Activated T-helper 1 cell treated with anti-CD3 and anti-CD28 coated beads, Interleukin-2, amount 50 U/mL, for 16 hours (primary cell): ENCODE measurements at places on chromosomes 3 and 15.

DNA sequence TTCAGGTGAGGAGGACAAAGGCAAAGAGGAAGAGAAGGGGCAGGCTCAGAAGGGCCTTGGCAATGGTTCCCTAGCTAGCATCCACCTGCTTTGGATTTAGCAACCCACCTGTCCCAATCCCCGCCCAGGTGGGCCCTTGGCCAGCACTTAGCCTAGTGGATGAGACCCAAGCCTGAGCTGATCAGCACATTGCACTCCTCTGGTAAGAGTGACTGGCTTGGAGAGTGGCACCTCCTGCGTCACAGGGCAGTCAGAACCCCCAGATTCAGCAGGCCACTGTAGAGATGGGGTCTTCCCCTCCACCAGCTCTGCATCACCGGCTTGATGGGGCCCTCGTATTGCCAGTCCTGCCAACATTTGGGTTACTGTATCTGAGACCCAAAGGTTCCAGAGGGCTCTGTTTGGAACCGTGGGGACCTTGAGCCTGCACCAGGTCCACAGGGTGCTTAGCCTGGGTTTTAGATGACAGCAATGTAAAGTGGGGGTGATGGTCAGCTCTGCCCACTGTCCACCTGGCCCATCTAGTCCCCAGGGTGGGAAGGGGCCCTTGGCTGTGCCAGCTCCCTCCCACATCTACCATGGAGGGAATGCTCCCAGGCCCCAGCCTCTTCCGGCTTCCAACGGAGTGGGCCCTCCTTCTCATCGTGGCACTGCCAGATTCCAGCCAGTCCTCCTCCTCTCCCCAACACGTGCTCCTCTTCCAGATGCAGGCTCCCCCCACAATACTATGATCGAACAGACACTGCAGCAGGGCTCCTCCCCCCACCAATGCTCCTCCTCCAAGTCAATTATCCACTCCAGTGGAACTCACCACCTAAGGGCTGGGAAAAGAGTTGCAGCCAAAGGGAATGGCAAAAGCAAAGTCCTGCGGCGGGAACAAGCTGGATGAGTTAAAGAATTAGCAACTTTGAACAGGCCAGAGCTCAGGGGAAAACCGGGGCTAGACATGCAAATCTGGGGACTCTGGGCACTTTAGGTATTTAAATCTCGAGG is 45.7 kb downstream of the LHFPL4 start:
- DNase-seq = no peak

DNA sequence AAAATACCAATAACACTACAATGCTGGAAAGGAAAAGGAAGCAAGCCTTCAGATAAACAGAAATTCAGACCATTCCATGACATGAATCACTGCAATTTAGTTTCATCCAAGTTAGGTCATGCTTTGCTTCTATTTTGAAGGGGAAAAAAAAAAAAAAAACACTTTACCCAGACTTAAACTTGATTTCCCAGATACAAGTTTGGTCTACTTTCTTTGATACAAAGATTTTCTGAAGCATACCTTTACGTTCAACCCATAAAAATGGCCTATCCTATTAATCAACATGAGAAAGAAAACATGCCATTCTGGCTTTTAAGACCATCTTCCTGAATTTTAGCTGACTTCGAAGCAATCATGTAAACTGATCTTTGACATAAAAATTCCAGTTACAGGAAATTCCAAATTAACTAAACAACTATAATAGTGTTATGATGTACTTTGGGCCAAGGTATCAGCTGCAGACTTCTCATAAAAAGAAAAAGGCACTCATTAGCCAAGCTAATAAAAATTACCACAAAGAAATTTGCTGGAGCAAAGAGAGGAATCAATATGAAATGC is 12.6 kb downstream of the OSBPL10 start:
- no peak for DNase-seq

DNA sequence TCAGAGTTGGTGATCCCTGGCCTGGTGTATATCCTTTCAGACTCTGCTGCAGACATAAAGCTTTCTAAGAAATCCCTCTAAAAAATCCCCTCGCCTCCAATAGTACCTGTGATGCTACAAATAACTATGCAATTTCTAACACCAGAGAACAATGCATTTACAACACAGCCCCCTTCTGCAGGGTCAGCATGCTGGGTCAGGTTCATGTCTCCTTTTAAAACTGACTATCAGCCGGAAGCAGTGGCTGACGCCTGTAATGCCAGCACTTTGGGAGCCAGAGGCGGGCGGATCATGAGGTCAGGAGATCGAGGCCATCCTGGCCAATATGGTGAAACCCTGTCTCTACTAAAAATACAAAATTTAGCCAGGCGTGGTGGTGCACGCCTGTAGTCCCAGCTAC is 77.0 kb upstream of the SPATA12 start:
- DNase-seq = no peak

DNA sequence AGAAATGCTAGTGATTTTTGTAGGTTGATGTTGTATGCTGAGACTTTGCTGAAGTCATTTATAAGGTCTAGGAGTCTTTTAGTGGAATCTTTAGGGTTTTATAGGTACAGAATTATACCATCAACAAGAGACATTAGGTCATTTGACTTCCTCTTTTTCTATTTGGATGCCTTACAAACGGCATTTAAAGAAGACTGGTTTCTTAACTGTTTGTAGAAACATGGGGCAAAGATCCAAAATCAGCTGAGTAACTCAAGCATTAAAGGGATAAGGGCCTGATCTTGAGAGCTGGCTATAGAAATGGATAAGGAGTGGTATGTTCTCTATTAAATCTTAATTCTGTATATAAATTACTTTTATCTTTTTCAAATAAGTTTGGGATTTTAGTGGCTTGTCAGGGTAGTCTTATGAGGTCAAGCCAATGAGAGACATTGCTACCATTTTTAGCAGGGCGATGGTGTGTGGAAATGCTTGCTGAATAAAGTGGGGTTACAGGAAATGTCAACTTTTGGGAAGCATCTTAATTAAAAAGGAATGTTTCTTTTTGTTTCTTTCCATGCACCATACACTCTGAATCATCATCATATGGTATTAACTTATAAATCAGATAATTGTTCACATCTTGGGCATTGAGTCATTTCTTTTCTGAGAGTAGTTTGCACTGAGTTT is 197.7 kb upstream of the GBE1 start:
- DNase-seq = no peak

DNA sequence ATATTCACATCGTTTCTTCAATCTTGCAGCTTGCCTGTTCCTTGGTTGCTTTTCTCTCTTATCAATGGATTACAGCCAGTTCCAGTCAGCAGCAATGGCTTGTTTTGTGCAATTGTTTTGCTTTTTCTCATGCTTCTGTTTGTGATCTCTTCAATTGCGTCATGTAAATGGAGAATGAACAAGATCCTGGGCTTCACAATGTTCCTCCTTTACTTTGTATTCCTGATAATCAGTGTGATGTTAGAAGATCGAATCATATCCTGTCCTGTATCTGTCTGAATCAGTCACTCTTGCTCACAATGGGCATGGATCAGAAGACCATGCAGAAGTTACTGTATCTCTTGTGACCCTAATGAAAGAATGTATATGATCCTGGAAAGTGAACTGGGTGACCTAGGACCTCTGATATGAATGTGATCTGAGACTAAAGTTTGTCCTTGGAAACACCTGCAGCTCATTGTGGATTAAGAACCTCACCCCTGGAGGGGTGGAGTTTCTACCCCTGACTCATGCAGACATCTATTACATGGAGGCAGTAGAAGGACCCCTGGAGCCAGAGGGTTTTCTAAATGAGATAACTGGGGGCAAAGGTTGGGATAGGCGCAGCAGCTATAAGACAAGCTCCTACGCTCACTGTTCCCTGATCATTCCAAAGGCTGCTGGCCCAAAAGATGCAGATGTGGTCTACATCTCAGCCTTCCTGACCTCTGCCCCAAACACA is 32.2 kb downstream of the SLC24A1 start:
- DNase-seq = no peak

DNA sequence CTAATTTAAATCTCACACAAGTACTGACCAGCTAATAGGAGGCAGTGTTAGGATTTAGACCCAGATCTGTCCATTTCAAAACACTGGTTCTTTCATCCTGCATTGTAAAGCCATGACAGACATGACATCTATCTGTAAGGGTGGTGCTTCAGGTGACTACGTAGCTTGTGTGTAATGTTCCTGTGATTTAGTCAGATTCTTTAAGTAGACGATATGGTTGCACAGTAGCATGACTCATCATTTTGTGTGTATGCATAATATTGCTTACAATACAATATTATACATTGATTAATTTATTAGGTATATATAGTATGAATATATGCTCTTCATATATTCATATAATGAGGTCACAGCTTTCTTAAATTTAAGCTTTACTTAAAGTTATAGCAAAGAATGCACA is 628.5 kb downstream of the GRM7 start:
- no peak for DNase-seq

DNA sequence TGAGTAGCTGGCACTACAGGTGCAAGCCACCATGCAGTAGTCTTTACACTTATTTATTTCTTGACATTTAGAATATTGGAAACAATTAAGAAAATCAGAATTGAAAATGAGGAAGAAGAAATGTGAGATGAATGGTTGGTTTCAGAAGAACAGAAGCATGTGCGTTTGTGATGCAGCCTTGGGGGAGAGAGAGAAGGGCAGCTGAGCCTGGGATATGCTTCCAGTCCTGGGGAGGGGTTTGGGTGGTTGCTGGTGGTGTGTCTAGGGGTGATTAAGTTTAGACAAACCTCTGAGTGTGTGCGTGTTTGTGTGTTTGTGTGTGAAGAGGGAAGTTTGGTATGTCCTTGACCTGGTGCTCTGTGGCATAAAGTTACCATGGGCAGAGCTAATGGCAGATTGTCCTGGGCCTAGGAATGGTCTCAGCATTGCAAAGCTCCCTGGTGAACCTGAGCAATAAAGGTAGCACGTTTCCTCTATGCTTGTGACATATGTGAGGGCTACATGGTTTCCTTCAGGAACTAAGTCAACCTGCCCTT is 35.6 kb downstream of the CTSH start:
- no peak for DNase-seq

DNA sequence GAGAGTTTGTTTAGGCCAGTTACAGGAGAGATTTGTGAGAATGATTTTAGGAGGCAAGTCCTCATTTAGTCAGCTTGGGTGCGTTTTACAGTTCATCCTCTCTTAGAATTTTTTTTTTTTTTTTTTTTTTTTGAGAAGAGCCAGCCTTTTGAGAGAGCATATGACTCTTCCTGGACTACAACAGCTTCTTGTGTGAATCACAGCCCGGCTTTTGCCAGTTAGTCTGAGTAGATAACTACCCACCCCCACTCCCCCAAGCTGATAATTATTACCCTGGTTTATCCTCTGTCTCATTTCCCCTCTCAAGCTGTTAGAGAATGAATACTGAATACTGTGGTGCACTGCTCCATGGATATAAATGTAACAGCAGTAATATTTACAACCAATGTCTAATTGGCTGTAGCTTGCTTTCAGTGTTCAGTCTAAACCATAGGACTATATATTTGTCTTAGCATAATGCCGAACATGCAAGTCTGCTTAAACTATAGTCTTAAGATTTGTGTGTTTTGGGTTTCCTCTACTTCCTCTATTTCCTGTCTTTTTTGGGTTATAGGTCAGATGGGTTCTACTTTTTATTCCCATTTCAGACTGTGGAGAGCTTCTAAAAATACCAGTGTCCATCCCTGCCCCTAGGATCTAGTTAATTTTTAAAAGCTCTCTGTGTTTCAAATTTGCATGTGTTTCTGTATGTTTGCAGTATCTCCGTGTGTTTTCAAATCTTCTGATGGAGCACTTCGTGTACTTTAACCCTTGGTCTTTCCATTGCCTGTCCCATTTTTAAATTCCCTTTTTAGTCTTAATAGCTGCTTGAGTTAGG is 8.0 kb downstream of the CHD2 start:
- no peak for DNase-seq

- no peak for DNase-seq
These were observed 64.0 kb upstream of the CDAN1 start for GRCh38 chr15:42800731-42801474.

GRCh38 chr3:157460253-157460652 is 23.6 kb downstream of the PTX3 start:
- no peak for DNase-seq
